ENCODE measurements at places on chromosomes 2 and 18.

DNA sequence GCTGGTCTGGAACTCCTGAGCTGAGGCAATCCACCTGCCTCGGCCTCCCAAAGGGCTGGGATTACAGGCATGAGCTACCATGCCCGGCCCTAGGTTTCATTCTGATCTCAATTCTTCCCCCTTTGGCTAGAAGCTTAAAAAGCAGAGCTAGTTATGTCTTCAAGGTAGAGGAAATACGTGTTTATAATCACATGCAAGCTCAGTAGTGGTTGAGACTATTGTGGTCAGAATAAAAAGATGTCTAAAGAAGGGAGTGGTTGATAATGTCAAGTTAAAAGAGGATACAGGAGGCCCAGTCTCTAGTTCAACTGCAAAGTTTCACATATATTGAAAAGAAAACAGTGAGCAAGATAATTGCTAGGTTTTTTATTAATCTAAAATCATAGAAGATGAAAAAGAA is 807.8 kb upstream of the ACVR2A start:
- DNase-seq, result no peak

- DNase-seq, result no peak
Observed at GRCh38 chr2:58543442-58543841, 302.3 kb upstream of the FANCL start.

DNA sequence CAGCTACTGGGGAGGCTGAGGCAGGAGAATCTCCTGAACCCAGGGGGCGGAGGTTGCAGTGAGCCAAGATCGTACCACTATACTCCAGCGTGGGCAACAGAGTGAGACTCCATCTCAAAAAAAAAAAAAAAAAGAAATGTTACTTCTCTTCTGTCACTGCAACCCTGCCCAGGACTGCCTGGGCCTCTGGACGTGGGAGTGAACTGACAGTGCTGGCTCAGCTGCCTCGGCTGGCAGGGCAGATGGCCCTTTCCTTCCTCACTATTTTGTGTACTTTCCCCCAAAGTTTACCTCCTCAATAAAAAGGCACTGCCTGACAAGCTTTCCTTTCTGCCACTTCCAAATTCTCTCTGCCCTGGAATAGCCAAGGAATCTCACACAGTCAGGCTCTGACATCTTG is 12.5 kb upstream of the GPR155 start:
- DNase-seq, result no peak

GRCh38 chr18:52598921-52599320 is 258.9 kb downstream of the DCC start:
- DNase-seq, result no peak

- no peak for DNase-seq
Observed at GRCh38 chr2:65033178-65033577, 23.0 kb upstream of the CEP68 start.

DNA sequence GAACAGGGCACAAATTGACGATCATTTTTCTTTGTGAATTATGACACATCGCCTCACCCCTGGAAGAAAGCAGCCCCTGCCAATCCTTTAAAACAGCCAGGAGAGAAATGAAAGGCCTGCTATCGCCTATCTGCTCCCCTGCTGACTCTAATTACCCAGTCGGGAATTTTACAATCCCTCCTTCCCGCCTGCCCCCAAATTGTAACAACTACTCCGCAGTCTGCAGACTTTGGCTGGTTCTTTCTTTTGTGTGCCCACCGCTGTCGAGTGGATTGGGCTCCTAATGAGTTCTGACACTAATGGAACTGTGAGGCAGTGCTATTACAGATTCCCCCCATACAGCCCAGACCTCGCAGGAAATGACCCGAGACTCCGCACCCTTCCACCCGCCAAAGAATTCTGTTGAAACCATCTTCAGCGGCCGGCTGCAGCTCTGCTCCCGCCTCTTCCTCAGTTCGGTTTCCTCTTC is 281.2 kb upstream of the PARD3B start:
- DNase-seq, result no peak

GRCh38 chr2:323035-323434 is 35.1 kb upstream of the ALKAL2 start:
- no peak for DNase-seq

DNA sequence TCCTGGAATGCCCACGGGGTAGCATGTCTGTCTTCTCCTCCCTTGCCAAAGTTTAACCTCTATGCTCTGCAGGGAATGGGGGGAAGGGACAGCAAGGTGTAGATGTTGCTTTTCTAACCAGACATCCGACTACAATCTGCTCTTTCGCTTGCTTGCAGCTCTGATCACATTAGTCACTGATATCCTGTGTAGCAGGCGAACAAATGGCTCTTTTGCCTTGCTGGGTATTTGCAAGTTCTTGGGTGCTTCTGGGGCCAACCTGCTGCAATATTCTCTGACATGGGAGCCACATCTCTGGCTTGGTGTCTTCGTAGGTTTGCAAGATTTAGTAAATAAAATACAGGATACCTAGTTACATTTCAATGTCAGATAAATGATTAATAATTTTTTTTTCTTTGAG is 190.0 kb downstream of the ASB1 start:
- no peak for DNase-seq

GRCh38 chr2:178474560-178474959 is 3.8 kb downstream of the FKBP7 start:
- no peak for DNase-seq

DNA sequence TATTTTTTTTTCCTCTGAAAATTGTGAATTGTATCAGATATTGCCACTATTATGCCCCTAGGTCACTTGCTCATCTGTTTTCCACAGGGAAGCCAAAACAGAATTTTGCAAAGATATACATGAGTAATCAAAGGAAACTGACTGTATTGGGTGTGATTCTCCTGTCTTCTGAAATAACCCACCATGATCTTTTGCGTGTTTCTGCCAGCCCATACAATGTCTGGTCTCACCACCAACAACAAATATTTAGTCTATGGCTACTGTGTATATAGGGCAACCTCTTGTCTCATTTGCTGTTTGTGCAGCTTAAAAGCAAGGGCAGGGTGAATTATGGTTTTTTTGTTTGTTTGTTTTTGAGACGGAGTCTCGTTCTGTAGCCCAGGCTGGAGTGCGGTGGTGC is 26.5 kb downstream of the EPAS1 start:
- DNase-seq, result no peak

DNA sequence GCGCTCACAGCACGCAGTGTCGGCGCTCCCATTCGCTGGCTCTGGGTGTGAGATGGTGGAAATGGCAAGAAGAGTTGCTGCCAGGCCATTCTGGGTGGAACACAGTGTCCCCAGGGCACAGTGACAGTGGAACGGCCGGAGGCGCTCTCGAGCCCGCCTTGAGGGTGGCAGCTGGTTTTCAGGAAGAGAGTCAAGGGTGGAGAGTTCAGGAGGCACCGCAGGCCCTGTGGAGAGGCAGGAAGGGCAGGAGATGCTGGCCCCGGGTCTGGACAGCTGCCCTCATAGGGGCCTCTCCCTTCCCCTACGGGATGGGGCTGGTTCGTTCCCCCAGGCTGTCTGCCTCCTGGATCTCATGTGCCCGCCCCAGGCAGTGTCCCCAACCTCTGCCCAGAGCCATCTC is 12.5 kb downstream of the GPC1 start:
- DNase-seq, result no peak

- no peak for DNase-seq
Observed at GRCh38 chr18:73852789-73853549, 294.7 kb downstream of the FBXO15 start.

- DNase-seq, result no peak
Observed at GRCh38 chr2:13260402-13260801, 543.7 kb downstream of the TRIB2 start.

- no peak for DNase-seq
Observed at GRCh38 chr2:70090706-70091334, 3.5 kb downstream of the PCBP1 start.

GRCh38 chr18:44918142-44918476 is 237.4 kb downstream of the SETBP1 start:
- no peak for DNase-seq

GRCh38 chr2:219460424-219460926 is 25.8 kb downstream of the SPEG start:
- DNase-seq, result no peak

DNA sequence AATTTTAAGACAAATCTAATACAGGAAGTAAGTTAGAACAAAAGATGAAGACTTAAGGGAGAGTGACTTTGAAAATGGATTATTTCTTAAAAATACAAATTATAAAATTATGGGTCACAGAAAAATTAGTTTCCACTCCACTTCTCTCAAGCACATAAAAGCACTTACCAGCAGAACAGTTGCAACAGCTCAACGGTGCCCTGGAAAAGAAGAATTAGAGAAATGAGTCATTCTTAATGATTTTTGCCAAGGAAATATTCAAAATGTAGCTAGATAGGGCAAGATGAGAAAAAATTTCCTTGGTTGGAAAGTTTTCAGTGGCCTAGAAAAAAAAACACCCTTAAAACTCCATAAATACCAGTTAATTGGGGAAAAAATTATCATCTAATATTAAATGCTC is 2185.6 kb upstream of the CELF4 start:
- no peak for DNase-seq

DNA sequence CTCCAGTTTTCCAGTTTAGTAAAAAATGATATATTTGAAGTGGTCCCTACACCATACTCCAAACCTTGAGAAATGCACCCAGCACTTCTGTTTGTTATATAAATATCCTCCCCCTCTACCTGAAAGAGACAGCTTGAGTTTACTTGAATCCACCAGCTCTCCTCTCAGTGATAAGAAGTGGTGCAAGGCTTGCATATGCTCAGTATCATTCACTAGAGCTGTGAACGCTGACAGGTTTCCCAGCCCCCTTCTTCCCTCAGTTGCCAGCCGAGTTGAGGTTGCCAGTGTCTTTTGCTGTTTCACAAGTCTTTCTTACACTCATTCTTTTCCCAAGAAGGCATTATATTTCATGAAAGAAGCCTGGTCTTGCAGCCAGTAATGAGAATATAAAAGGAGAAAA is 880.0 kb downstream of the LRRTM4 start:
- DNase-seq, result no peak

GRCh38 chr2:54945391-54946219 is 104.6 kb downstream of the RTN4 start:
- DNase-seq, result no peak

DNA sequence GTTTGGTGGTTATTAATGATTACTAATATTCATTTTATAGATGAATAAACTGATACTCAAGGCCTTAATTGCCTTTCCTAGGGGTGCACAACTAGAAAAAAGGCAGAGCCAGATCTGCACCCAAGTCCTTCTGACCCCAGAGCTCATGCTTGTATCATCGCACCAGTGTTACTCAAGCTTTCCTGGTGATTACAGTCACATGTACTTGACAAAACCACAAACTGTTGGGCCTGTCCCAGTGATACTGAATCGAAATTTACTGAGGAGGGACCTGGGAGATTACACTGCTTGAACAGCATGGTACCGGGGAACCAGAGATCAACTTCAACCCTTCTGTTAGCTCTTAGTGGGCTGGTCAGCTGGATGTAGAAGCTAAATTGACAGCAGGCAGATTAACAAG is 33.7 kb downstream of the FASTKD2 start:
- DNase-seq, result no peak

- DNase-seq, result peak; percentile 67
Observed at GRCh38 chr2:109348671-109349502, 219.9 kb downstream of the SH3RF3 start.

DNA sequence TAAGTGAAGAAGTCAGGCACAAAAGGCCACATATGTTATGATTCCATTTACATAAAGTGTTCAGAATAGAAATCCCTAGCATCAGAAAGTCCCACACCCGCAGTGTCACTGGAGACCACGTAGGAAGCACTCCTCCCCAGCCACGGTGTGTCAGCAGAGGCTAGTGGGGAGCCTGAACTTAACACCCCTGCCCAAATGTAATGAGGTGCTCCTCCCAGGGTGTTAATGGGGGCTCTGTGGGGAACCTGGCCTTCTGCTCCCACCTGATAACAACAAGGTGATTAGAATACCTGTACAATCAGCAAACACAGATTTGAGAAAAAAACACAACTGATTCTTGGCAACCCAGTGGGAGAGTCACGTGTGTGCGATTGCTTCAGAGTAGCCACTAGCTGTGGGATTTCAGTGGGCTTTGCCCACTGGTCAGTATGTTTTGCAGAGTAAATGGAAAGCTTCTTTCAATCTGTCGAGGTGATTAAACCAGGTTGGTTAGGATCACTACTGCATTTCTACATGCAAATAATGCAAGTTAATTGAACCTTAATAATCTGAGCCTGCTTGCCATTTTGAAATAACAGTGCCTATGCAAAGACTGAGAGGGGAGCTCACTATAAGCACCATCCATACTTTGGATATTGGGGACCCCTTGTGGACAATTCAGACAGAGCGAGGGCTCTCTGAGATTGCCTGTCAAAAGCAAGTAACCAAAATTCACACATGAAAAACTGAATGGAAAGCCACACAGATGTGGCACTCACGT is 20.6 kb upstream of the ATRAID start:
- DNase-seq, result peak; percentile 28

DNA sequence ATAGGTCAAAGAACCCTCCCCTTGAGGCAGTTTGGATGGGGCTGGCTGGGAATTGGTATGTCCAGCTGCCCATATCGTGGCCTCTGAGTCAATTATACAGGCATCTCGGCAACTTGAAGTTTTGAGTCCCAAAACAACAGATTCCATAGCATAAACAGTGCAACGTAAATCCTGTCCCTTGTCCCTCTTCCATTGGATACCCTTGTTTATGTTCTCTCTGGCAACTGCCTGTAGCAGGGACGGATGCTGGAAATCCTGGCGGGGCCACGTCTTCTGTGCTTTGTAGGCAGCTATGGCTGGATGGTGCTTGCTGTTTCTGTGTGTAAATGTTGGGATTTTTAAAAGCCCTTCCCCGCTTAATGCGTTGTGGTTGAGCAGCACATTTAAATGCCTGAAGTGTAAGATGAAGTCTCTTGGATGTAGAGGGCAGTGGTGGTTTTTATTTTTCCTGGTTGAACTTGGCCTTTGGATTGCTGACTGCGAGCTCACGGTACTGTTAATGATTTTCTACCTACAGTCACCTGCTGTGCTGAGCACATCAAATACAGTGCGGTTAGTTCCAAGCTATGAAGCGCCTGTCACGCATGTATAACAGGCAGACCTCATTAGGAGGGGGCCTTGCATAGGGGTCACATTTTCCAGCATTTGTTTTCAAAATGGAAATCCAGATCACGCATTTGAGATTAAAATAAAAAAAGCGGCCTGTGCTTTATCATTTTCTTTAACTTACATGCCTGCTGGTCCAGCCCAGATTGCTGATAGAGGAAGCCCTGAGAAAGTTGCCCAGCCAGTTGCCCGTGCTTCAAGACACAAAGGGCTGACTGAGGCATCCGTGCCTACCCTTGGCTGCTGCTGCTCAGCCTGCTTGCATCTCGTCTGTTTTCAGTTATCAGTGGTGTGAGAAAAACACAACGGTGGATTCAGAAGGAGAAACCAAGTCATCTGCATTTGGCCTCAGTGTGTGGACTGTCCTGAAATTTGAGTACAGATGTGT is 84.7 kb downstream of the NEDD4L start:
- DNase-seq, result no peak

DNA sequence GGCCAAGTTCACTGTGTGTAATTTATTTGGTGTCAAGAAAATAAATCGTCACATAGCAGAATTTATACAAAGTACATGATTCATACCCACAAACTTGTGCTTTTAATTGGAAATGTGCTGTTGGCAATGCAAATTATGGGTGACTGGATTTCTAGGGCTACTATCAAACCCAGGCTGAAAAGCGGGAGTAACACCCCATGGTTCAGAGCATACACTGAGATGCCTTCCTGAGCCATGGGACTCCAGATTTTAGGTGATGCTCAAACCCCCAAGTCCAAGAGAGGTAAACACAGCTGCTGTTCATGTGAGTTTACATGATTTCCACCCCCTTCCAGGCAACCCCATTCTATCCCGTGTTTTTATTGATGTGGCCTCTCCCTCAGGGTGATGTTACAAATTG is 565.9 kb upstream of the ID2 start:
- DNase-seq, result no peak

GRCh38 chr18:45741056-45741455 is 17.1 kb downstream of the SLC14A1 start:
- DNase-seq, result no peak
